ENCODE measurements at places on chromosomes 4 and X. TPM values are rescaled to one million over a fixed set of nuclear protein-coding genes. Genes with fewer than 3 reads are reported as not detected.
A peak's percentile ranks its signal among the peaks of the same experiment; 100 is the strongest.

- DNase-seq = no peak
These were observed at the start of gene IGSF1 for GRCh38 chrX:131288738-131289511. Gene IGSF1 (minus strand): TSS chrX:131289306. CDS start chrX:131286674, 2,632 bp downstream.

DNA sequence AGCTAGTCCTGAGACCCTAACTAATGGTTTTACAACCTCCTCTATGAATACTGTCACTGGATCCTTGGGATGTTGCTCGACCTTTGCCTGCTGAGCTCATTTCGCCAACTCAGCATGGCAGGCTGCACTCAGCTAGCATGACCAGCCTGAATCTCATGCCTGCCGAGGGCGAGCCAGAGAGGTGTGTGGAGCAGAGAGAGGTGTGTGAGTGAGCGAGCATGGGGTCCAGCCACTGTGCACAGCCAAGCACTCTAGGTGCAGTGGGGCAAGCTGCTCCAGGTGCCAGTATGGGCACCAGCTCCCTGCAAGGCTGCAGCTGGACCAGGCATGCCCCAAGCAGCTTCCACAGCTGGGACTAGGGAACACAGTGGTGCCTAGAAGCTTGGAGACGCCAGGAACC lies 410.9 kb downstream of the PCDH10 start:
- DNase-seq = no peak

The RLIM gene
- total RNA-seq = 31.7 TPM

DNA sequence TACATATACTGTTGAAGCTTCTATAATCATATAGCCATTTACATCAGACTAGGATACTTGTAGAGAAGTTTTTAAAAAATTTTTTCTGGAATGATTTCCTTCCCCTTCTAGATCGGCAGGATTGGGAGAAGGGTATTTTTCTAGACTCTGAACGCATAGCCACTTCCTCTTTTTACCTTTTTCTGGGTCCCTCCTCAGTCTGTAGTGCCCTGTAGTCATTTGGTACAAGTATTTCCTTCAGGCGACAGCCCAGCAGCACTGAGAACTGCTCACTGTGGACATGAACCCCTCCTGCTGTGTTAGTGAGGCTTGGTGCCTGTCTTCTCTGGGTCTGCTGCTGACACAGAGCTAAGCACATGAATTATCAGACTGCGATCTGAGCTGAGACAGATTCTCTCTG lies 255.4 kb downstream of the ARHGAP10 start:
- no peak for DNase-seq

The PLAC8 gene
- total RNA-seq = not detected

The NSUN7 gene
- total RNA-seq = 0.31 TPM

- peak; percentile 42 for DNase-seq
These were observed 96.3 kb upstream of the NOCT start for GRCh38 chr4:138919094-138919936.

The SPANXN4 gene
- not detected for total RNA-seq

DNA sequence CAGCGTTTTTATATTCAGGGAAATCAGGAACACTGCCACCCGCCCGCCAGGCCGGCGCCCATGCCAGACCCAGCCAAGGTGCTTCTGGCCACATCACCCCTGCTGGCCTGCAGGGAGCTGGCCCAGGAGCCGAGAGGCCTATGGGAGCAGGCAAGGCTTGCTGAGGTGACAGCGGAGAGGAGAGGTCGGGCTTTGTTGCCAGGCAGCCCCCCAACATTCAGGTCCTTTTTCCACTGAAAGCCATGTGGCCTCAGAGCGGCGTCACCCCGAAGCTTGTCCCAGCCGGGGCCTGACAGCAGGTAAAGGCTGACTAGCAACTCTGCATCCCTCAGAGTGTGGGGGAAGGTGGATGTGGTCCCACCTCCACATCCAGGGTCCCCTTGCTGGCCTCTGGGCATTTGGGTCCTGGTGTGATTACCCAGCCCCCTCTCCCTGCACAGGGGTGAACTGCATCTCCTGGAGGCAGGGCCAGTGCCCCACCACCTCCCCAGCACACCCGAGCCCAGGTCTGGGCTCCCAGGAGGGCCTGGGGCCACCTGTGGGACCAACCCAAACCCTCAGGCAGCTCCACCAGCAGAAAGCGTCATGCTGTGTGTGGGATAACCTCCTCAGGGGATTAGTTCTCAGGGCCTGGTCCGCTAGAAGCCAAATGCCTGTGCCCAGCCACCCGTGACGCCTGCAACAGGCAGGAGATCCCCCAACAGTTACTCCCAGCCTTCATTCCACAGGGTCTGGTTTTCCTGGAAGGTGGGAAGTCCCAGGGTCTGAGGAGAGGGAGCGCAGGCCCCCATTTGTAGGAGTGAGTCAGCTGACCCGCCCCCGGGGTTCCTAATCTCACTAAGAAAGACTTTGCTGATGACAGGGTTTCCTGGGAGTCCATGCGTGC lies at the start of gene PDE6B:
Gene PDE6B (plus strand): TSS at position 869 of the 886 bp plus-strand sequence. CDS start 54 bp downstream, outside the sequence.
- DNase-seq = no peak

The APBB2 gene
- 88.5 TPM for total RNA-seq

The SLC10A3 gene
- total RNA-seq = 15.6 TPM

The MAGEA2 gene
- total RNA-seq = not detected

The SERTM2 gene
- not detected for total RNA-seq

- DNase-seq = no peak
These were observed 321.7 kb downstream of the ANKRD50 start for GRCh38 chr4:124390861-124391260.

- DNase-seq = no peak
These were observed 392.2 kb downstream of the PPP1R2C start for GRCh38 chrX:42385730-42386129.

DNA sequence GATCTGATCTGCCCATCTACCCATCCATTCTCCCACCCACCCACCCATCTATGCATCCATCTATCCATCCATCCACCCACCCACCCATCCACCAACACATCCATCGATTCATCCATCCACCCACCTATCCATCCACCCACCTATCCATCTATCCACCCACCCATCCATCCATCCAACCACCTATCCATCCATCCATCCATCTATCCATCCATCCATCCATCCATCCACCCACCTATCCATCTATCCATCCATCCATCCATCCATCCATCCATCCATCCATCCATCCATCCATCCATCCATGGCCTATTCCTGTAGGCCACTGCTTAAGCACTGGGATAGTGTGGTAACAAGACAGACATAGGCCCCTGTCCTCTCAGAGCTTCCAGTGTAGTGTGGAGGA lies 69.8 kb downstream of the SORCS2 start:
- DNase-seq = no peak

DNA sequence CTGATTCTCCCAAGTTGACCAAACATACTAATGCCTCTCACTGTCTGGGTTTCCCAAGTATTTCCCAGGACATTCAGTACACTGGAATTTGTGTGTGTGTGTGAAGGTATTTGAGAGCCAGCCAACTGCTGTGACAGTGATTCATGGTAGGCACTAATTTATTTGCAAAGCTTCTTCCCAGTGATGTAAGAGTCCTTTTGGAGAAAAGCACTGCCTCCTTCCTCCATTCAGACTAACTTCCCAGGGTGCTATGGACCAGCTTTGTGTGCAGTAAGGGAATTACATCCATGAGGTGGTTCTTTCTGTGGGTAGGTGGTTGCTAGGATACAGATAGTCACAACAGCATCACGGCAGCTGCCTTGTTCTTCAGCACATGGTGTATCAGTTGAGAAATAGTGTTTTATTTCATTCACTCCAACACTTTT lies 8.7 kb downstream of the EGF start:
- DNase-seq = no peak

The NEUROG2 gene
- not detected for total RNA-seq

DNA sequence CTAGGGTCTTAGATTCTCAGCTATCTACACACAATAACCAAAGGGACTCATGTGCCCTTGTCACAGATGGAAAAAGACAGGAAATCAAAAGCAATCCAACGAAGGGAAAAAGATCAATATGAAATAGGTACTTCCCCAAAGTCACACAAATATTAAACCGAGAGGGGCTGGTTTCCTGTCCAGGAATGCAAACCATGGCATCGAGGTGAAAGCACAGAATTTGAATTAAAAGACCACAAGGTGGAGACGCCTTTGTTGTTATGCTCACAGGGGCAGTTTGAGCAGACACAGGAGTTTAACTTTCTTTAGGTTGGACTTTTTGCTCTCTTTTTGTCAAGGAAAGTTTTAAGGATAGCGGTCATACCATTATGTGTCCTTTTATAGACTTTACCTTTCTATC lies 14.3 kb downstream of the H2BW1 start:
- no peak for DNase-seq

DNA sequence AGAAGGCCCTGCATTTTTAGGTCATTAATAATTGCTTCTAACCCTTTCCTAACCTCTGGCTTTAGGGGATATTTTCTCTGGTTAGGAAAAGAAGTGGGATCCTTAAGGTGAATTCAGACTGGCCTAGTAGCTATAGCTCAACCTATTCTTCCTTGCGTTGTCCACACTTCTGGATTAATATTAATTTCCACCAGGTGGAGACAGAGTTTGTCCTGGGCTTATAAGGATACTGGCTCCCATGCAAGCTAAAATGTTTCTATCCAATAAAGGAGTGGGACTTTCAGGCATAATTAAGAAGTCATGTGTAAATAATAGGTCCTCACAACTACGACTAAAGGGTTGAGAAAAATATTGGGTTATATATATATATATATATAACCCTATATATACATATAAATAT lies 860.0 kb upstream of the POU3F4 start:
- no peak for DNase-seq

The UVSSA gene
- total RNA-seq = 45.0 TPM

The ADH7 gene
- total RNA-seq = not detected

The GC gene
- total RNA-seq = not detected

DNA sequence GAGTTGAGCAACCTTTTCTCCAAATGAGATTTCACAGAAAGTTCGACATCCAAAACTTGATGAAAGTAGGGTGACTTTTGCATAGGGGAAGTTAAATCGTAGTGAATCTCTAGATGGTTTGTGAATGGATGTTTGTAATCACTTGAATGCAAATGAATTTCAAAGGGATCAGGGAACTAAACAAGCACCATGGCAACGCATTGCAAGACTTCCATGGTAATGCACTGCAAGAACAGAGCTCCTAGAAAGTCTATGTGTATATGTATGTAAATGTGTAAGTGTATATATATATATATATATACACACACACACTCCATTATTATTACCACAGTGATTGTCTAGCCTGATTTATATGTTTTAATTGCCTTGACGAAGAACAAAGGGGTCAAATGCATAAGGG lies 27.3 kb downstream of the INTS6L start:
- DNase-seq = no peak

DNA sequence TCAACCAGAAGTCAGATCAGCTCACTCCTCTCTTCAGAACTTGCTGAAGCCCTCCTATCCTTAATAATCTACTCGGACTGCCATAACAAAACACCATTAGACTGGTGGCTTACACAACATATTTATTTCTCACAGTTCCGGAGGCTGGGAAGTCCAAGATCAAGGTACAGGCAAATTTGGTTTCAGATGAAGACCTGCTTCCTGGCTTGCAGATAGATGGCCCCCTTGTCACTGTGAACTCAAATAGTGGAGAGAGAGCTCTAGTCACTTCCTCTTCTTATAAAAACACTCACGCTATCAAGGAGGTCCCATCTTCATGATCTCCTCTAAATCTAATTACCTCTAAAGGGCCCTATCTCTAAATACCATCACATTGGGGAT lies 125.1 kb downstream of the CAMK2D start:
- peak; percentile 84 for DNase-seq

The C4orf51 gene
- not detected for total RNA-seq

DNA sequence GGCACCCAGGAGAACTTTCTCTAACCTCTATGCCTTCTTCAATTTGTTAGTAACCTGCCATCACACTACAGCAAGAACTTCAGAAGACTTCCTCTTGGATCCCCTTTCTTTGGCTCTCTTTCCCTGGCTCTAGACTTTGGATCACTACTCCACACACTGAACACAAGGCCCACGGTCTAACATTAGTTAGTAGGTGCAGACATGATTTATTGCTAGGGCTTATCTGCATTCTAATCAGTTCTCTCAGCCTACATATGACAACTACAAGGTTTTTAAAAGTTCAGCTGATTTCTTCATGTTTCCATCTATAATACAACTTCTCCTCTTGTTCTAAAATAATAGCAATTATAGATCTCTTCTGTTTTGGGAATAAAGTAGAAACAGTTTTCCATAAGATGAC lies 209.1 kb upstream of the ANXA10 start:
- DNase-seq = no peak

The APELA gene
- not detected for total RNA-seq

GRCh38 chr4:13329963-13330362 lies 154.2 kb downstream of the RAB28 start:
- DNase-seq = no peak

The PDE6B gene
- total RNA-seq = not detected

GRCh38 chr4:116401293-116401692 lies 684.1 kb downstream of the TRAM1L1 start:
- no peak for DNase-seq

GRCh38 chrX:22300130-22300529 lies 27.4 kb downstream of the CBLL2 start:
- DNase-seq = no peak

DNA sequence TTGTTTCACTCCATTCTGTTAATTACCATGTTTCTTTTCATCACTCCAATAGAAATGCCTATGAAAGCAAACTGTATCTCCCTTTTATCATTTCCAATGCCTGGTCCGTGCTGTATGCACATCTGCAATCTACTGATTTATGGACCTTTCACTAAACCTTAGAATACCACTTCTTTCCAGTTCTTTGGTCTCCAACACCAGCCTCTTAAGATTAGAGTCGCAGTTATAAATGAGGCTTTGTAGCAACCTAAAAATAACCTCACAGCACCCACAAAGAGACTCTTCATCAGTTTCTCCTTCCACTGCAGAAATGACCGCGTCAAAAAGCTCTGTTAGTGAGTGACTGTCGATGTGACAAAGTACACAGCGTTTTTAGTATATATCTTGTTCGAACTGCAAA lies 282.6 kb downstream of the ADGRA3 start:
- no peak for DNase-seq

The CLDN22 gene
- not detected for total RNA-seq

The NPY5R gene
- total RNA-seq = not detected

The PDHA2 gene
- total RNA-seq = not detected

DNA sequence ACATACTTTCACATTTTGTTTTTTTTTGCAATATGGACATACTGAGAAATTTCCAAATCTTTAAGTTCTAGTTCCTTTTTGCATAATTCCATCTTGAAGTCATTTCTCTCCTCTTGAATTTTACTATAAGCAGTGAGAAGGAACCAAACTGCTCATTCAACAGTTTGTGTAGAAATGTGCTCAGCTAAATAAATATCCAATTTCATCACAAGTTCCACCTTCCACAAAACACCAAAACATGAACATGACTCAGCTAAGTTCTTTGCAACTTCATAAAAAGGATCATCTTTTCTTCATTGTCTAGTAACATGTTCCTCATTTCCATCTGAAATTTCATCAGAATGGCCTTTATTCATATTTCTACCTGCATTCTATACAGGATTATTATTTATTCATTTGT lies 77.3 kb upstream of the FGF13 start:
- no peak for DNase-seq

The FAM120C gene
- total RNA-seq = 29.0 TPM

GRCh38 chrX:134148172-134148692 lies 88.8 kb upstream of the CCDC160 start:
- DNase-seq = no peak

GRCh38 chrX:147559191-147559590 lies 352.5 kb upstream of the FMR1 start:
- DNase-seq = no peak

The GPM6B gene
- total RNA-seq = not detected

All from OCI-LY7 (cell line).